ENCODE measurements at places on chromosomes 4 and X. TPM values are rescaled to one million over a fixed set of nuclear protein-coding genes. Genes with fewer than 3 reads are reported as not detected.

GRCh38 chr4:40193016-40193571 is 3.7 kb upstream of the RHOH start:
- no peaks in the 10 kb centered on the region for H3K36me3 ChIP-seq
- no peak for DNase-seq
- peaks cover 2% of the 10 kb centered on the region for H3K4me1 ChIP-seq
- H3K27me3 ChIP-seq, result no peaks in the 10 kb centered on the region

DNA sequence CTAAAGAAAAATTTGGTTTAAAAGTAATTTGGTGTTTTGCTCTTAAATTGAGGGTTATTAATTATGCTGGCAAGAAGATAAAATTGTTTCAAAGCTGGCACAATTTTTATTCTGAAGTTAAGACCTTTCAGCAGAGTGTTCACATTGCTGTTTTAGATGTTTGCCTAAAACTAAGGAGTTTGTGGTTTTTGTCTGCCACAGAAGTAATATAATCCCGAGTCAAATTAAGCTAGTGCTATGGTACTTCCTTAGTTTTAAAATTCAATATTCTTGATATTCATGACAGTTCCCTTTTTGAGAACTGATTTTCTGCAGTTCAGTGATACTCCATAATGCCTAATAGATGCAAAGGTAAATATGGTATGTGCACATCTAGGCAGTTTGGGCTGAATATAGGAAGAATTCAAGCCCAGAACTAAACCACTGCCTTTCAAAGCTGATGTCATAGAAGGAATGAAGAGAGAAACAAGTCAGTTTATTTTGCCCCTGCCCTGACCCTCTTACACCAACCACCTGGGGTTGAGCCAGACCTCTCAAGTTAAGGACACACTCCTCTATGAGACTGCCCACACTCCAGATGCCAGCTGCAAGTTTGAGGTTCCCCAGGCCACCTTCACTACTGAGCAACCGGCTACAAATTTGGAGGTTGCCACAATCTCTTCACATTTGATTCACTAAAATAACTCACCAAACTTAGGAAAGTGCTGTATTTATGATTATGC is 32.1 kb upstream of the VEGFC start:
- H3K27ac ChIP-seq, result no peak overlapping the region
- no peak for DNase-seq

DNA sequence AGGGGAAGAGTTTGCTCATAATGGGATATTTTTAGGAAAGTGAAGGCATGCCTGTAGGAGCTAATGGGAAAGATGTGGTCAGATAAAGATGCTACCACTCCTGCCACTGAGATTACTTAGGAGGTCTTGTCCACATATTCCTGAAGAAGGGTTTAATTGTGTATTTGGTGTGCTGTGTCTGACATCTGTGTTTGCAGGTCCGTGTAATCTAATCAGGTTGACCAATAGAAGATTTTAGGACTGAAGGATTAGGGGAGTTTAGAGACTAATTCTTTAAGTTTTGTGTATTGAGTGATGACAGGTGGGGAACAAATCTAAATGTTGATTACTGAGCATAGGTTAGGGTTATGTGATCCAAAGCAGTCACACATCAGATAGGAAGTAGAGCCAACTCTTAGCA is 57.2 kb downstream of the JADE1 start:
- peaks cover 98% of the 10 kb centered on the region for H3K36me3 ChIP-seq
- peaks cover 10% of the 10 kb centered on the region for H3K4me1 ChIP-seq
- H3K27ac ChIP-seq, result no peak overlapping the region

The CD99 gene
- 92.1 TPM for total RNA-seq

DNA sequence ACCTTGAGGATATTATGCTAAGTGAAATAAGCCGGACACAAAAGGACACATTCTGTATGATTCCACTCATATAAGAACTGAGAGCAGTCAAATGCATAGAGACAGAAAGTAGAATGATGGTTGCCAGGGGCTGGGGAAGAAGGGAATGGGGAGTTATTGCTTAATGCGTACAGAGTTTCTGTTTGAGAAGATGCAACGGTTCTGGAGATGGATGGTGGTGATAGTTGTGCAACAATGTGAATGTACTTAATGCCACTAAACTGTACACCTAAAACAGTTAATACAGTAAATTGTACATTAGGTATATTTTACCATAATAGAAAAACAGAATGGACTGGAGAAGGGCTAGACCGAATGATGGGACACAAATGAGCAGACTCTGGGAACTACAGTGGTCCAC is 15.8 kb downstream of the MAOB start:
- no peak overlapping the region for H3K27ac ChIP-seq
- no peaks in the 10 kb centered on the region for H3K36me3 ChIP-seq
- no peak overlapping the region for H3K4me3 ChIP-seq
